ENCODE measurements at places on chromosomes 1 and 21.

DNA sequence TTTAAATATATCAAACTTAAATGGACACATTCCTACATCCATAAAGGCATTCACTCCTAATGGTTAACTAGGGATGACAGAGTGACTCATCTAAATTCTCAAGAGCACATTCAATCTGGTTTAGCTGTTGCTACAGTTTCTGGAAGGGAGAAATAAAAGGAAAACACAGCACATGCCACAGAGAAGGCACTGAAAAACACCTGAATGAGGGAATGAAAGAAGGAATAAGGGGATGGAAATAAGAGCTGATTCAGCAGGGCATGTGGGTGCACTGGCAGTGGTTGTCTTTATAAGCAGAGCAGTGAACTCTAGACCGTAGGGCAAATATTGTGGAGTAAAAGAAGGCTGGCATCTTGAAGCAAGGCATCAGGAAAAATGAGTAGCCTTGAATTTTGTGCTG lies 79.3 kb downstream of the LHX4 start:
- DNase-seq, result no peak

DNA sequence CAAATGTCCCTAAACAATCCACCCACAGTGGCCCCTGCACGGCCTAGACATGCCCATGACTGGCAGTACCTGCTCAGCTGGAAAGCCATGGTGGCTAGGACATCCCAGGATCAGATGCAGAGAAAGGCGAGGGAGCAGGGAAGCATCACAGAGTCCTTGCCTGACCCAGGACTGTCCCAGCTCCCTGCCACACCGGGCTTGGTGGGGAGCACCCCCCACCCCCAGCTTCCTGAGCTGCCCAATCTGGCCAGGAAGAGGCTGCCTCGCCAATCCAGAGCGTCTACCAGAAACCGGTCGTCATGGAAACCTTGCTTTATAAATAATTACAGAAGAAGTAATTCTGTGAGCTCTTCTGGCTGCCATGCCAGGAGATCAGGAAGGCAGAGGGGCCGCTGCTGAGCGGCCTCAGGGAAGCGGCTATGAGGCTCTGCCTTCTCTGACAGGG lies 34.8 kb downstream of the ACOT7 start:
- DNase-seq, result peak; percentile 76

DNA sequence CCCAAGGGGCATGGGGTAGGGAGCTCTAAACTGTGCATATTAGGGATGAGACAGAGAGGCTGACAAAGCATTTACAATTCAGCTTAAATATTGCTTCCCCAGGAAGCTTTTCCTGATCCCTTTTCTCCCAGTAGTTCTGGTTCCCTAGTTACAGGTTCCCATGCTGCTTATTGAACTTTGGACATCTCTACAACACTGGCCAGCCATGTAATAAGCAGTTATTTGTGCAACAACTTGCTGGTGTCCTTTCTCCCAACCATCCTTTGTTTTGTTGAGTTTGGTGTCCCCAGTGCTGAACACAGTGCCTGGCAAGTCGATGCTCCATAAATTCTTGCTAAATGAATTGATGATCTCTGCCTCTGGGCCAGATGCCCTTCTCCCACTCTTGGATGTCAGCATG lies 80.6 kb downstream of the PLXNA2 start:
- no peak for DNase-seq

- DNase-seq, result no peak
Observed at GRCh38 chr1:81695741-81696140, 105.0 kb upstream of the ADGRL2 start.

- no peak for DNase-seq
Observed at GRCh38 chr21:33259995-33260394, 6.2 kb upstream of the IL10RB start.

DNA sequence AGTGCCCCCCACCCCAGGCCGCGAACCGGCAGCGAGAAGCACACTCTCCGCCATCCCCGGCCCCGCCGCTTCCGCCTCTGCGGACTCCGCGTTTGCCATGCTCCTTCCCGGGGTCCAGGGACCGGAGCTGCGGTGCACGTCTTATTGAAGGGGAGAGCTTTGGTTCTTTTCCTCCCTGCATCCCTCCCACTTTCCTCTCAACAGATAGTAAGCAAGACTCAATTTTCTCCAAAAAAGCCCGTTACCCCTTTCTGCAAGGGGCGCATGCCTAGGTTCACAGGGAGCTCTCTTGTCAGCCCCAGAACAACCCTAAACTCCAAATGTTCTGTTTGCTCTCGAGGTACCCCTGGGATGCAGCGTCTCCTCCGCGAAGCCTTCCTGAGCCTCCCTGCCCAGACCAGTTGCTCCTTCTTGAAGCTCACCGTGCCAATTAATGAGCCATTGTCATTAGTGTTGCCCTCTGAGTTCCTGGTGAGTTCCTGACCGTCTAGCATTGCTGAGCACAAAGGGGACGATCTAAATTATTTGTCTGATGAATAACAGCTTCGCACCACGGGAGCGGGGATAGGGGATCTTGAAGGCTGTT lies 8.1 kb downstream of the FOXD3 start:
- DNase-seq, result peak; percentile 63

Data from eye (tissue), 1 donor.